Smooth muscle cell of trachea (primary cell): ENCODE measurements at places on chromosomes 1 and 21. TPM values are rescaled to one million over a fixed set of nuclear protein-coding genes. Genes with fewer than 3 reads are reported as not detected.

ADAMTS4 gene
- 2.3 and 3.1 TPM in 2 replicates for total RNA-seq

KCNAB2 gene
- 3.3 and 5.5 TPM in 2 replicates for total RNA-seq

LCE3D gene
- total RNA-seq: not detected in 2 replicates

KRTAP12-1 gene
- not detected in 2 replicates for total RNA-seq

OR2AK2 gene
- total RNA-seq: not detected in 2 replicates

TSPEAR gene
- total RNA-seq: not detected in 2 replicates

TMEM269 gene
- 0.15 and 0.17 TPM in 2 replicates for total RNA-seq

AADACL3 gene
- total RNA-seq: not detected in 2 replicates

HRNR gene
- not detected in 2 replicates for total RNA-seq

KCND3 gene
- total RNA-seq: under 0.01 TPM in 2 replicates

KCNN3 gene
- under 0.01 TPM in 2 replicates for total RNA-seq

YARS1 gene
- total RNA-seq: 139 and 154 TPM in 2 replicates

KCNA3 gene
- 0.73 and 3.5 TPM in 2 replicates for total RNA-seq

KLHDC7A gene
- total RNA-seq: not detected in 2 replicates

CD1E gene
- total RNA-seq: not detected in 2 replicates

PTCH2 gene
- total RNA-seq: 0.33 and 0.73 TPM in 2 replicates

UHMK1 gene
- 63.0 and 82.0 TPM in 2 replicates for total RNA-seq

MYOG gene
- not detected in 2 replicates for total RNA-seq

TNFRSF9 gene
- 0.17 TPM in 1 of 2 replicates, not detected in the other for total RNA-seq

C8A gene
- under 0.01 TPM in 1 of 2 replicates, not detected in the other for total RNA-seq

COL24A1 gene
- total RNA-seq: 0.83 and 0.87 TPM in 2 replicates

TRIM58 gene
- total RNA-seq: under 0.01 TPM in 1 of 2 replicates, not detected in the other

PROX1 gene
- under 0.01 and 0.15 TPM in 2 replicates for total RNA-seq

TTC22 gene
- under 0.01 TPM in 2 replicates for total RNA-seq

ZNF648 gene
- not detected in 2 replicates for total RNA-seq

DIRAS3 gene
- total RNA-seq: 0.58 and 1.3 TPM in 2 replicates

ORC1 gene
- 0.66 and 6.5 TPM in 2 replicates for total RNA-seq

SPRR2G gene
- total RNA-seq: not detected in 2 replicates

STYXL2 gene
- not detected in 2 replicates for total RNA-seq

RPTN gene
- total RNA-seq: not detected in 2 replicates

S100B gene
- 0.29 TPM in 1 of 2 replicates, not detected in the other for total RNA-seq

HEATR1 gene
- 36.7 and 37.2 TPM in 2 replicates for total RNA-seq

ESPN gene
- total RNA-seq: under 0.01 and 0.44 TPM in 2 replicates

FASLG gene
- not detected in 2 replicates for total RNA-seq

SAMSN1 gene
- total RNA-seq: 0.15 and 0.17 TPM in 2 replicates

RAB3B gene
- 29.5 and 33.7 TPM in 2 replicates for total RNA-seq

RNU1-1 gene
- total RNA-seq: under 0.01 TPM in 2 replicates

YOD1 gene
- 5.1 and 6.0 TPM in 2 replicates for total RNA-seq

ACTL8 gene
- 0.15 TPM in 1 of 2 replicates, not detected in the other for total RNA-seq

SLC30A10 gene
- total RNA-seq: not detected in 2 replicates

PTPRC gene
- total RNA-seq: under 0.01 TPM in 1 of 2 replicates, not detected in the other

CACNA1S gene
- total RNA-seq: not detected in 2 replicates

CTH gene
- 3.8 and 4.4 TPM in 2 replicates for total RNA-seq

CYP4Z1 gene
- total RNA-seq: not detected in 2 replicates

TNFRSF14 gene
- total RNA-seq: 22.8 and 61.9 TPM in 2 replicates

LHX8 gene
- under 0.01 TPM in 1 of 2 replicates, not detected in the other for total RNA-seq

LRRC8D gene
- total RNA-seq: 24.3 and 34.4 TPM in 2 replicates

KCNE2 gene
- total RNA-seq: not detected in 2 replicates

LY9 gene
- not detected in 2 replicates for total RNA-seq
